ENCODE measurements at places on chromosomes 1 and 21.

GRCh38 chr1:18999359-18999758 lies 42.9 kb upstream of the IFFO2 start:
- no peak for DNase-seq

DNA sequence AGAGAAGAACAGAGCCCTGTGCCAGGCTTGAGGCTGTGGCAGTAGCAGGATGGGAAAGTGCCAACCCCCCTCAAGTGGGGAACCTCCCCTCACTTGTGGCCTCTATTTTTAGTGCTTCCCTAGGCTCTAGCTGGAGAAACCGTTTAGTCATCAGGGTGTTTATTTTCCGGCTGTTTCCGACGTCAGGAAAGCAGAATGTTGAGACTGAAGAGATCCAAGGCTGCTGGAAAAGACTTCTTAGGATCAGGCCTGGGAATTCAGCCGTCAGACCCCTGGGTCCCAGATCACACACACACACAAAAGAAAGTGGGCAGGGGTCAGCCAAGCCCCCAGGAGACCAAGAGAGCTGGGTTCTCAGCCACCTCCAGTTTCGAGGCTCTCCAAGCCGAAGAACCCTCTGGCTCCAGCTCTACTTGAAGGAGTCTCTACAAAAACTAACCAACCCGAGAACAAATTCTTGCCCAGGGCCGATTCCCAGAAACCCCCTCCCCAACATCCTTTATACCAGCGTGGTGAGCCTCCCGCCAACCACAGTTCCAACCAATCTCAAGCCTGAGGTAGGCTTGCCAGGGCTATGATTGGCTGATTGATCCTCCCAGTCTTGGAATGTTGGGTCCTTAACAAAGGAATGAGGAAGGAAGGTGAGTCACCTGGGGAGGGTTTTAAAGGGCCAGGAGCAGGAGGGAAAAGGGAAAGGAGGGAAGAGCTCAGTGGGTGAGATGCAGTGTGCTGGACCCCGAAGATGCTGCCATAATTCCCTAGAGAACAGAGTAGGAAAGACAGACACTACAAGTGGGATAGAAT lies 2.5 kb upstream of the MEF2D start:
- DNase-seq, result no peak

DNA sequence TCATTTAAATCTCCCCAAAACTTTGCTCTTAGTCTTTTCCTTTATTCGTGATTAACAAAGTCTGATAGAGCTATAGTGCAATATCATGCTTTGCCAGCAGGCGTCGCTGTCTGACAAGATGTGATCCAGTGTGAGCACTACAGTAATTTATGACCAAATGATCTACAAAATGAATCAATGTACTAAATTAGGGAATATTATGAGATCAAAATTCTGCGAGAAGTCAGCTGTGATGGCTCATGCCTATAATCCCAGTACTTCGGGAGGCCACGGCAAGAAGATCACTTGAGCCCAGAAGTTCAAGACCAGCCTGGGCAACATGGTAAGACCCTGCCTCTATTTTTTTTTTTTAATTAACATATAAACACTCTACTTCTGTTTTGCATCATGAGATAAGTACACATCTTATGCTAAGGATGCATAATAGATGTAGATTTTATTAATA lies 3.6 kb upstream of the SPSB1 start:
- peak; percentile 78 for DNase-seq

- DNase-seq, result no peak
These were observed 966 bp downstream of the TFB2M start for GRCh38 chr1:246564839-246565750.

- DNase-seq, result no peak
These were observed 27.4 kb downstream of the LRRC3 start for GRCh38 chr21:44482581-44483287.

GRCh38 chr21:29053656-29054055 lies 19.8 kb downstream of the CCT8 start:
- no peak for DNase-seq

- no peak for DNase-seq
These were observed 14.9 kb upstream of the VASH2 start for GRCh38 chr1:212935387-212935981.

DNA sequence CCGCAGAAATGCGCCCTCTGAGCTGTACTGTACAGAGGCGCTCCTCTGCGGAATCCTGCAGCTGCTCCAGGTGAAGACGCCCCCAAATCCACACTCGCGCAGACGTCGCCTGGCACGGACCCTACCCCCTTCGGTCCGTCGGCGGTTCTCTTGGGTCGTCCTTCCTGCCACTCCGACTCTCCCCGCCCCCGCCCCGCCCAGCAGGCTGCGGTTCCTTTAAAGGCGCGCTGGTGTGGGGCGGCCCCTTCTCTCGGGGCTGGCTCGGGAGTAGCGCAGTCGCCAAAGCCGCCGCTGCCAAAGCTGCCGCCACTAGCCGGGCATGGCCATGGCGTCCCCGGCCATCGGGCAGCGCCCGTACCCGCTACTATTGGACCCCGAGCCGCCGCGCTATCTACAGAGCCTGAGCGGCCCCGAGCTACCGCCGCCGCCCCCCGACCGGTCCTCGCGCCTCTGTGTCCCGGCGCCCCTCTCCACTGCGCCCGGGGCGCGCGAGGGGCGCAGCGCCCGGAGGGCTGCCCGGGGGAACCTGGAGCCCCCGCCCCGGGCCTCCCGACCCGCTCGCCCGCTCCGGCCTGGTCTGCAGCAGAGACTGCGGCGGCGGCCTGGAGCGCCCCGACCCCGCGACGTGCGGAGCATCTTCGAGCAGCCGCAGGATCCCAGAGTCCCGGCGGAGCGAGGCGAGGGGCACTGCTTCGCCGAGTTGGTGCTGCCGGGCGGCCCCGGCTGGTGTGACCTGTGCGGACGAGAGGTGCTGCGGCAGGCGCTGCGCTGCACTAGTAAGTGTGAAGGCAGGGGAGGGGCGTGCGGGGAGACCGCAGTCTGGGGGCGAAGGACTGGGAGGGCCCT lies at the start of gene RASSF5:
RASSF5 (plus strand) TSS at position 248 of the 846 bp plus-strand sequence; CDS start at position 320, 72 bp downstream.
- DNase-seq, result peak; percentile 85

GRCh38 chr1:203139976-203140475 lies 12.5 kb downstream of the ADORA1 start:
- no peak for DNase-seq

- DNase-seq, result no peak
These were observed 48.9 kb upstream of the SLC2A1 start for GRCh38 chr1:43007377-43008114.

- DNase-seq, result peak; percentile 78
These were observed 52.0 kb downstream of the SLC9A1 start for GRCh38 chr1:27102707-27103468.

- DNase-seq, result no peak
These were observed 4.1 kb upstream of the FCRL2 start for GRCh38 chr1:157781048-157781447.

GRCh38 chr1:203307641-203308126 lies 2.4 kb downstream of the BTG2 start:
- no peak for DNase-seq

DNA sequence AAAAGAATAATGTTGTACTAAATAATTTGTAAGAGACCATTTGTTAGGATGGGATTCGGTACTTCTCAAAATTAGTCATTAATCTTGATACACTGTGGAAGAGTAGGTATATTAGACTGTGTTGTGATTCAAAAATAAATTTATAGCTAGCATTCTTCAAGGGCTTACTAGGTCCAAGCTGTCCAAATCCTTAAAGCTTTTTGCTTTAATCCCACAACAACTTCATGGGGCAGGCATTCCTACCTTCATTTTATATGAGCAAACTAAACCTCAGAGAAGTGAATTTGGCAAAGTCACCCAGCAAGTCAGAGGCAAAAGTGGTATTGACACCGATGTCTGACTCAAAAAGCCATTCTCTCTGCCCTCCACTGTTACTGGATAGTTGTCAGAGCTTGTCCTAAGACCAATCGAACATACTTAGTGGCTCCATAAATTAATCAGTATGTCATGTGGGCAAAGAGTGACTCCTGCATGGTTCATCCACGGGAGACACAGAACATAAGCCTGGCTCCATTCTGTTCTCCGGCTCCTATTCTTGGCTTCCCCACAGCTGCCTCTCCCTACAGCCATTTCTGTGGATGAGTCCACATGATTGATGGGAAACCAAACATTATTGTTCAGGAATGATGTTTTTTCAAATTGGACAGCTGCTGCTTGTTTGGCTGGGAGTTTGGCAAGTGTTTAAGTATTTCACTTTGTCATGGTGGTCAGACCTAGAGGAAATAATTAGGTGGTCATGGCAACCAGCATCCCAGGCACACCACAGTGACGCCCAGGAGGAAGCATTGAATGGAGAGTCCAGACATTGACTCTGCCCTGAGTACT lies 133.4 kb upstream of the FGGY start:
- DNase-seq, result no peak

- peak; percentile 34 for DNase-seq
These were observed 2.4 kb downstream of the ALX3 start for GRCh38 chr1:110067893-110068645.

DNA sequence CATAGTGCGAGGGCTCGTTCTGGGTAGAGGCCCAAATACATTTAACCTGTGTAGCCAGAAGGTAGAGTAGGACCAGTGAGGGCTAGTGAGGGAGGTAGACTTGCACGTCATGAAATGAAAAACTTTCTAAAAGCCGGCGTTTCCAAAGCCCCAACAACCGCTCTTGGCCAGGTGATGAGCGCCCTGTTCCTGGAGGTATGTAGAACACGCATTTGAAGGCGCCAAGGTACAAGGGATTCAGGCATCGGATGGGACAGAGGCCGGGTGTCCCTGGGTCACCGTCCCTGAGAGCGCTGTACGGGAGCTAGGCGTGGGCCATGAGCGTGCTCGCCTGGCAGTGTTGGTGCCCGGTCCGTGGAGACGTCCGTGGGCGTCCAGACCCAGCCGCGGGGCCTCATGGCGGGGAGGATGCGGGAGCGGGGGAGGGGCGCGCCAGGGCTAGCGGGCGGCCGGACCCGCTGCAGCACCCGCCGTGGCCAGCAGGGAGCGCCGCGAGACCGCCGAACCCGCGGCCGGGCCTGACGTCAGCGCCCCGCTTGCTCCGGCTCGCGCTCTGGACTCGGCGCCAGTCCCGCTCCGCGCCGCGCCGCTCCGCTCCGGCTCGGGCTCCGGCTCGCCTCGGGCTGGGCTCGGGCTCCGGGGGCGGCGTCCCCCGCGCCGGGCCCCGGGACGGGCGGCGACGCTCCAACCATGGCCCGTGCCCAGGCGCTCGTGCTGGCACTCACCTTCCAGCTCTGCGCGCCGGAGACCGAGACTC lies at the start of gene PTPRU:
PTPRU (plus strand) TSS at position 568 of the 757 bp plus-strand sequence; CDS start at position 691, 123 bp downstream.
- DNase-seq, result peak; percentile 76

DNA sequence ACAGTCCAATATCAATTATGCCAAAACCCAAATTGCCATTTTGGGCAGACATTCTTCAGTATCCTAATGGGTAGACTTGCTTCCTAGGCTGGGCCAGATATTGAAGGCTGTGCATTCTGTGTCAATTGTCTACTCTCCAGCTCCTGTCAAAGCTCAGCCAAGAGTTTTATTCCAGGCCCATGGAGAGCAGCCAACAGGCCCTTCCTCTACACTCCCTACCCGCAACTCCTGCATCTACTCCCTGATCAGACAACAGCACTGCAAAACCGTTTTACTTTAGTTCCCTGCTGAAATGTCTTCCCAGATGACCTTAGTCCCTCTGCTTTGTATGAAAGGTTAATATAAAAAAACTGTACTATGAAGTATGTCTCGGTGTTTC lies 6.6 kb upstream of the ADORA3 start:
- DNase-seq, result no peak

- no peak for DNase-seq
These were observed 48.1 kb downstream of the PHC2 start for GRCh38 chr1:33382661-33383415.

DNA sequence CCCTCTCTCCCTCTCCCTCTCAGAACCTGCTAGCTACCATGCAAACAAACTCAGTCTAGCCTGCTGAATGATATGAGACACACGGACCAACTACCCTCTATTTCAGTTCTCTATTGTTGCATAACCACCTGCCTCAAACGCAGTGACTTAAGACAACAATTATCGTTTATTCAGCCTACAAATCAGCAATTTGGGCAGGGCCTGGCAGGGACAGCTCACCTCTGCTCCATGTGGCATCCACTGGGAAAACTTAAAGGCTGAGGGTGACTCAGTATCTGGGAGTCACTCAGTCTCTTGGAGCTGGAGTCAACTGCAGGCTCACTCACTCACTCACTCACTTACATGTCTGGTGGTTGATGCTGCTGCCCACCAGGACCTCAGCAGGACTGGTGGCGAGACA lies 121.3 kb downstream of the SEC16B start:
- no peak for DNase-seq

DNA sequence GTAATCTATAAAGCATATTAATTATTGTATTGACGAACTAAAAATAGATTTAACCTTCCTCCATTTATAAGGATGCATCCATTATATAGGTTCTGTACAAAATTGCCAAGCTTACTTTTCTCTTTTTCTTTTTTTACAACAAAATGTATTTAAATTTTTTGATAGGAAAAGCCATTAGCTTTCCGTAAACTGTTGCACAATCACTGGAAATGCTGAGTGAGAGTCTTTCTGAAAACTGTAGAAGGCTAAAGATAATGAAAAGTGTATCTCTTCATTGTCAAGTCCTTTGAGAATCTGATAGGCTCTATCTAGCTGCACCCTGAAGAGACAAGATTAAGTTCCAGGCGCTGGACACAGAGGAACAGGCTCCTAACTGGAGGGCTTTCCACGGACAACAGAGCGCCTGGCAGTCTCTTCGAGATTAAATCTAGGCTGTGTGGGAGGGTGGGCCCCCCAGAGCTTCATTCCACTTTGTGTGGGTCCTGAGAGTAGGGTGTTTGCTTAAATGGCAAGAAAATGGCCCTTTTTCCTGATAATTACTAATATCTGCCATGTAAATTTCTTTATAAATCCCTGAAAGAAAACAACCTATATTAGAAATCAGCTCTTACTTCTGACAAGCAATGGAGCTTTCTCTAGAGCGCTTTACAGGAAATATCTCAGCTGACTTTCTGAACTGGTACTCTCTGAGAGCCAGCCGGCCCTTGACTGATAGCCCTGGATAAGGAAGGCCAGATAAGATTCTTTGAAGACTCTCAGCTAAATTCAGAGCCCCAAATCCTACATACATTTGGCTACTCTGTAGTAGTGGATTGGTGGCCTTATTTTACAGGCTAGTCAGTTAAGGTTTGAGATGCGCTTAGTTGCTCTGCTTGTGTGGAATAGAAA lies 108.3 kb downstream of the FMN2 start:
- DNase-seq, result no peak

DNA sequence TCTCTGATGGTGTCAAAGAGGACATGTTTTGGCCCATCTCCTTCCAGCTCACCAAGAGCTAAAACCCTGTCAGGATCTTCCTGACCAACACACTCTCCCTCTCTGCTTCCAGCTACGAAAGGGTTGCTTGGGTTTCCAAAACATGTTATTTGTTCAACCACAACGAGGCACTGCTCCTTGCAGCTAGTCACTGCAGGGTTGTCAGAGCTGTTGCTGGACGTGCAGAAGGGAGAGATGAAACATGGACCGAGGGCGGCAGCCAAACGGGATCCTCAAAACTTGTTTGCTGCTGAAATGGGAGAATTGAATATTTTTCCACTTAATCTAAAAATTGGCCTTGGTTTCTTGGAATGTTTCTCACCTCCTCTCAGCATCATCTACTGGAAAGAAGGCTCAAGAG lies 12.4 kb downstream of the ZBTB18 start:
- no peak for DNase-seq

DNA sequence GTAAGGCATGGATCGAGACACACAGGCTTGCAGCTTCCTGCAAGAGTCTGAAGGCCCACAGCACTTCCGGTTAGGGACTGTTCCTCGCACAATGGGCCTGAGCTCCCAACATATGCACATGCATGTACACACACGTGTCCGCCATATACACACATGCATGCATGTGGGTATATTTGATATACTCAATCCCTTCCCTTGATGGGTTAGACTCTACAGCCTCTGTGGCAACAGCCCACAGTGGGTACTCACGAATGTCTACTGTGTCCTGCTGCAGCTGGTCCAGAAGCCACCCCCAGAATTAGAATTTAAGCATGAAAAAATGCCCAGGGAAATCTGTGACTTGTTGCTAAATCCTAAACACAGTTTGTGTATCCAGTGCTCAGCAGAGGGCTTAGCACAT lies 9.9 kb downstream of the F3 start:
- no peak for DNase-seq

All from CD4-positive, alpha-beta T cell (primary cell).